Stimulated activated CD4-positive, alpha-beta T cell treated with anti-CD3 and anti-CD28 coated beads, Interleukin-4, amount 100 ng/mL, for 24 hours (primary cell): ENCODE measurements at places on chromosomes 1 and 21.

DNA sequence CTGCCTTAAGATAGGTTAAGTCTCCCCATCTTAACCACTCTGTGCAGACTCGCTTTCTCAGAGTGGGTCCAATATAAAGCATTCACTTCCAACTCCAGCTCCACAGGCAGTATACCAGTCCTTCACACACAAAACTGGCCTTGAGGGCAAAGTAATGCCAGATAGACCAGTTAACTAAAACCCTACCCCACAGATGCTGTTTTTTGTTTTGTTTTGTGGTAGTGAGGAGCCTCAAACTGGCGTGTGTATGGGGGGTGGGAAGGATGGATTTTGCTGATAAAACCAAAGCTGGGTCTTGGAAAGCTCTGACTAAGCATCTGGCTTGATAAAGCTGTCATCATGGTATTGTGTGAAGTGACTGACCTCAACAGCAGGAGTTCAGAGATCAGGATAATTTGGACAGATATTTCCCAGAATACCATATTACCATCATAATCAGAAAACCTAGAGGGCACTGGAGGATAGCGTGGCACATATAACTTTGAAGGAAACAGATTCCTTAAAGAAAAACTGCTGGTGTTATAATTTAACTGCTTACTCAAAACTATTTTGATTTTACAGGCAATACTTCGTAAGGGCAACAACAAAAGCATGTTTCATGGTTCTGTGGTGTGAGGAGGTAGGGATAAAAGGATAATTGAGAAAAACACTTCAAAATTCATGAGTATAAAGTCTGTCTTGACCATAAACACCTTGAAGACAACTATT, 29.6 kb upstream of the CPLANE2 start:
- DNase-seq, result no peak

DNA sequence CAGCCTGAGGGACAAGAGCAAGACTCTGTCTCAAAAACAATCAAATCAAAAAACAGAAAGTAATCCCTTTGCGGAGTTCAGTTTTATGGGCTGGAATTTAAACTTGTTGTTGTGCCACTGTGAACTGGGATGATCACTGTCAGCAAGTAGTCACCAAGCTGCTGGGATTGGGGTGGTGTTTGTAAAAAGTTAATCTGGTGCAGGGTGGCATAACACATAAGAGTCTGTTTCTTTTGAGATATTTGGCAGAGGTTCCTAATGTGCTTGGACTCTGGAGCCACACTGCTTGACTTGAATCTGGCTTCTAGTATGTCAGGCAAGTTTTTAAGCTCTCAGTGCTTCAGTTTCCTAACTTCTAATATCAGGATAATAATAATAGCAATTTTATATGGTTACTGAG, 6.6 kb downstream of the CLIC4 start:
- no peak for DNase-seq

GRCh38 chr1:114272593-114272992, 118.9 kb upstream of the SYT6 start:
- DNase-seq, result no peak

DNA sequence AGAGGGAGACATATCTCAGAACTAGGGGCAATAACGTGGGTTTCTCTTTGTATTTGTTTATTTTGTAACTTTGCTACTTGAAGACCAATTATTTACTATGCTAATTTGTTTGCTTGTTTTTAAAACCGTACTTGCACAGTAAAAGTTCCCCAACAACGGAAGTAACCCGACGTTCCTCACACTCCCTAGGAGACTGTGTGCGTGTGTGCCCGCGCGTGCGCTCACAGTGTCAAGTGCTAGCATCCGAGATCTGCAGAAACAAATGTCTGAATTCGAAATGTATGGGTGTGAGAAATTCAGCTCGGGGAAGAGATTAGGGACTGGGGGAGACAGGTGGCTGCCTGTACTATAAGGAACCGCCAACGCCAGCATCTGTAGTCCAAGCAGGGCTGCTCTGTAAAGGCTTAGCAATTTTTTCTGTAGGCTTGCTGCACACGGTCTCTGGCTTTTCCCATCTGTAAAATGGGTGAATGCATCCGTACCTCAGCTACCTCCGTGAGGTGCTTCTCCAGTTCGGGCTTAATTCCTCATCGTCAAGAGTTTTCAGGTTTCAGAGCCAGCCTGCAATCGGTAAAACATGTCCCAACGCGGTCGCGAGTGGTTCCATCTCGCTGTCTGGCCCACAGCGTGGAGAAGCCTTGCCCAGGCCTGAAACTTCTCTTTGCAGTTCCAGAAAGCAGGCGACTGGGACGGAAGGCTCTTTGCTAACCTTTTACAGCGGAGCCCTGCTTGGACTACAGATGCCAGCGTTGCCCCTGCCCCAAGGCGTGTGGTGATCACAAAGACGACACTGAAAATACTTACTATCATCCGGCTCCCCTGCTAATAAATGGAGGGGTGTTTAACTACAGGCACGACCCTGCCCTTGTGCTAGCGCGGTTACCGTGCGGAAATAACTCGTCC, 1.3 kb upstream of the OLIG2 start:
- DNase-seq, result no peak

GRCh38 chr1:64540265-64540791, 70.4 kb downstream of the CACHD1 start:
- DNase-seq, result no peak

DNA sequence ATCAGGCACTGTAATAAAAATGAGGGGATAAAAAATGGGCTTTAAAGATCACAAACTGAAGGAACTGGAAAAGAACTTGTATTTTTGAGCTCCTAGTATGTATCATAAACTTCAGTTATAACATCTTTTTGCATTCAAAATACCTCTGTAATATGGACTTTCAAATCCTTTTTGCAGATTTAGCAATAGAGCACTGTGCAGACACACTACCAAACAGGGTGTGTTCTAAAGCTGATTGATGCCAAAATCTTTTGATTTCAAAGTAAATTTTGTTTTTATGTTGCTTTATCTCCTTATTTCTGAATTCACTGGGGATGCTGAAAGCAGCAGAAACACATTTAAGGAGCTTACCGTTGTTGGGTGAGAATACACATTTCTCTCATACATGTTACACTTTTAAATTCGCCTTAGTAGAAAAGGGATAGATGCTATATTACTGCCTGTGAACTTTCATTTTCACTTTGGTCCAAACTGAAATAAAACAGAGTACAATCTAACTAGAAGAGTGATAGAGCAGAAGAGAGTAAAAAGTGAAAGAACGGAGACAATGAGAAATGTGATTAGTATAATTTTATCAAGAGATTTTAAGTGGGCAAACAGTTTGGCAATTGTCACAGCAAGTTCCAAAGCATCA, 1126.6 kb downstream of the BRINP3 start:
- no peak for DNase-seq

GRCh38 chr1:244409701-244410100, 42.0 kb downstream of the ADSS2 start:
- DNase-seq, result no peak

DNA sequence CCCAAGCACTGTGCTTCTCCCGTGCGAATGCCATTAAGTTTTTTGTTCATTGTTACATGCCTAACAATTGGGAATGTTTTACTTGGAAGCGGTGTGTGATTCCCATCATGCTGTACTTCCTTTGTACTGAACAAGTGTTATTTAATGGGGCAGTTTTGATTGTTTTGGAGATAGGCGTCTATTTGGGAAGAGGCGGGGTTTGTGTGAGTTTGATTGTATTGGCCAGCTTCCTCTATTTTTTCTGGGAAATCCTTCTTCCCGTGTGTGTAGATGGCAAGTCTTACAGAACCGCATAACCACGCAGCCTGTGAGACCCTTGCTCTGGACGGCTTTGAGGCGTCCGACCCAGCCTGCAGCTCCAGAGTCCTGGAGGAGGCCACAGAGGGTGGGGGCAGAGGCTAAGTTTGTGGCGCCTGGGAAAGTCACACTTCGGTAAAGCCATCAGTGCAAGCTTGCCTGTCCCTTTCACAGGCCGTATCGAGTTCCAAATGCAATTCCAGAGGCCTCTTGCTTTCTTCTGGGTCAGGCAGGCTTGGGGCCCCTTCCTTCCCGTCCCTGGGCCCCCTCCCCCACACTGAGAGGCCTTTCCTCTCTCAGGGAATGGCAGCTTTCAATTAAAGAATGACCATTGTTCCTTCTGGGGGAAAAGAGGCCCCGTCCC, 210.3 kb downstream of the TOMM20 start:
- DNase-seq, result no peak

DNA sequence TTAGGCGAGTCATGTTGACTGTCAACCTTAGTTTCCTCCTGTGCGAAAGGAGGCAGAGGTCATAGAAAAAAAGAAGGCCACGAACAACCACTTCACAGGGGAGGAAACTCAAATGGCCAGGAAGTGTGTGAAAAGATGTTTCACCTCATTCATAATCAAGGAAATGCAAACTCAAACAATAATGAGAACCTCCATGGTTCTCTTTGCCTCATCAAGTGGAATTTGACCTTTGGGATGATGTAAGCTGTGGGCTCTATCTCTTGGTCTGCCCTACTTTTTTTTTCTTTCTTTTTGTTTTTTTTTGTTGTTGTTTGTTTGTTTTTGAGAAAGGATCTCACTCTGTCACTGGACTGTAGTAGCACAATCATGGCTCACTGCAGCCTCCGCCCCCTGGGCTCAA, 55.9 kb upstream of the GRHL3 start:
- DNase-seq, result no peak

DNA sequence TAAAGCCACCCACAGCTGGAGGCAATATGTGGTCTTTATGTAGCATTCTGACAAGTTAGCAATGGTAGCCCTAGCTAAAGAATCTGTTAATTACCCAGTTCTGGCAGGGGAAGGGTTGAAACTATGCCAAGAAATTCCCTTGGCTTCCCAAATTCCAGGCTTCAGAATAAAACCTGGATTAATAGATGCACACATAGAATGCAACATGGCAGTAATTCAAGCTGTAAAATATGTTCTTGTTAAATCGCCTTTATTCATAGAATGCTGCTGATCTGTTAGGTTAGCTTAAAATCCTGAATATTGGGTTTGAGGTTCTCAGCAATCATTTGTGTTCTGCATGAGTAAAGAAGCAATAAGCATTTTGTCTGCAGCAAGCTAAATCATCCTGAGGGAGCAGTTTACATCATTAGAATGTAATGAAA, 80.1 kb downstream of the ZNF326 start:
- no peak for DNase-seq

GRCh38 chr1:71170925-71171324, 90.1 kb upstream of the ZRANB2 start:
- no peak for DNase-seq

DNA sequence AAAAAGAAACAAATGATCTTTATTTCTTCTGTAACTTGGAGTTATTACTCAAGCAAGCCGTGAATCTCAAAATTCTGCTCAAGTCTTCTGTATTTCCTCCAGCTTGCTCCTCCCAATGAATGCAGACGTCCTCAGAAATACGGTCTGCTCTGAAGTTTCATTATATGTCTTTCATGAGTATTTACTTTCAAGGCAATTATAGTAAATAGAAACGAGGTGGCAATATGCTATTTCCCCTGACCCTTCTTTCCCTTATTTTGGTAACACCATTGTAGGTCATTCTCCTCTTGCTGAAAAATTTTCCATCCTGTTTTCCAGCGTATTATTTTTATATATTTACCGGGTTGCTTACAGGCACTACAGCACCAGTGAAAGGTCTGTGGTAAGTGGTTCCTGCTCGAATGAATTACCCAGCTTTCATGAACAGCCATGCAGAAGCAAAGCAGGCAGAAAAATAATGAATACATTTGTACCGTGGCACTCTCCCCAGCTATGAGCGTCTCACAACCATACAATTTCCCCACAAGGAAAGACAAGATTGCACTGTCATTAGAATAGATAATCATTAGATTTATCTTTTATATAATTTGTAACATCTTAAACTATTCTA, 350.9 kb upstream of the PKN2 start:
- no peak for DNase-seq

- DNase-seq, result no peak
Observed at GRCh38 chr1:14741532-14741931, 143.0 kb downstream of the KAZN start.

DNA sequence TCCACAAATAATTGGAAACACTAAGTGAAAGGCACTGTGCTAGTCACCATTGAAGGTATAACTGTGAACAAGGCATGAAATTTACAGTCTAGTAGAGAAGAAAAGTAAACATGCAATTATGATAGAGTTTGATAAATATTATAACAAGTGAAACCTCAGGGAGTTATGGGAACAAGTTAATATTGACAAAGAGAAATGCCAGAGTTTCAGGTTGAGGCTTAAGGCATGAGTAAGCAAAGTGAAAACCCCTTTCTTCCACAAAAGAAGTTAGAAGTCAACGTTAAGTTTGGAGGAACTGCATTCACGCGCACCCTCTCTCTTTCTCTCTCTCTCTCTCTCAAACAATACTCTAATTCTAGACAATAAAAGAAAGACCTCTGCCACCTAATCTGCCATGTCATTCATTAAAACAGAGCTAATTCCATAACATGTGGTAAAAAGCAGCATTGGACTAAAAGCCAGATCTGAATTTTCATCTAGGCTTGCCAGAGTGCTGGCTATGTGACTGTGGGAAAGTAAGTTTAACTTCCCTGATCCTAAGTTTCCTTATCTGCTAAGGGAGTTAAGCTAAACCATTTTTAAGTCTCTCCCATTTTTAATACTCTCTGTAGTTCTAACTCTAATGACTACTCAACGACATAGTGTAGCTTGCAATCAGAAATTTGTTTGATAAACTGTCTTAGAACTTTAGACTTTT, 22.0 kb downstream of the SLC44A5 start:
- DNase-seq, result no peak

GRCh38 chr1:220123889-220124288, 30.0 kb downstream of the IARS2 start:
- peak; percentile 10 for DNase-seq

- no peak for DNase-seq
Observed at GRCh38 chr1:62274496-62275485, 44.4 kb downstream of the KANK4 start.

- DNase-seq, result peak; percentile 40
Observed at GRCh38 chr1:31617916-31618746, 642 bp downstream of the HCRTR1 start.

GRCh38 chr1:5464366-5464765, 527.9 kb downstream of the NPHP4 start:
- no peak for DNase-seq

DNA sequence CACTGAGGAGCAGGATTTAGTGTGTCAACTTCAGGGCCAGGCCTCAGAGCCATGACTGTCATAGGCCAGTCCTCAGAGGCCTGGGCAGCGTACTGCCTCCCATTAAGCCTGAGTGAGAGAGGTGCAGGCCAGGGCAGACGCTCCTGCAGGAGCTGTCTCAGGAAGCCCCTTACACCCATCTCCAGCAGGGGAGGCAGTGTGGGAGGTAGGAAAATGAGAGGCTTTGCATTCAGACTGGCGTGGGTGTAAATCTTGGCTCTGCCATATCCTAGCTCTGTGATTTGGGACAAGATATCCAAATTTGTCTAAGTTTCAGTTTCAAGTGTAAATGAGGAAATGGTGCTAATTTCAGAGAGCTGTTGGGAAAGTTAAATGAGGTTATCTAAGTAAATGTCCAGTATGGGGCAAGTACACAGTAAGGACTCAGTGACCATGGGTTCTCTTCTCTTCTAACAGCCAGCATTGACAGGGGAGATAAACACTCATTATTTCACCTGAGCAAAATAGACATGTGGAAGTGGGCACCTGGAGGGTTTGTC, 184.1 kb downstream of the ZSCAN20 start:
- no peak for DNase-seq
